ENCODE measurements at places on chromosomes 2 and 18. TPM values are rescaled to one million over a fixed set of nuclear protein-coding genes. Genes with fewer than 3 reads are reported as not detected.

- DNase-seq = no peak
These were observed 165.4 kb upstream of the SPOPL start for GRCh38 chr2:138336146-138336545.

Gene FBXO36
- total RNA-seq = 3.2 TPM

DNA sequence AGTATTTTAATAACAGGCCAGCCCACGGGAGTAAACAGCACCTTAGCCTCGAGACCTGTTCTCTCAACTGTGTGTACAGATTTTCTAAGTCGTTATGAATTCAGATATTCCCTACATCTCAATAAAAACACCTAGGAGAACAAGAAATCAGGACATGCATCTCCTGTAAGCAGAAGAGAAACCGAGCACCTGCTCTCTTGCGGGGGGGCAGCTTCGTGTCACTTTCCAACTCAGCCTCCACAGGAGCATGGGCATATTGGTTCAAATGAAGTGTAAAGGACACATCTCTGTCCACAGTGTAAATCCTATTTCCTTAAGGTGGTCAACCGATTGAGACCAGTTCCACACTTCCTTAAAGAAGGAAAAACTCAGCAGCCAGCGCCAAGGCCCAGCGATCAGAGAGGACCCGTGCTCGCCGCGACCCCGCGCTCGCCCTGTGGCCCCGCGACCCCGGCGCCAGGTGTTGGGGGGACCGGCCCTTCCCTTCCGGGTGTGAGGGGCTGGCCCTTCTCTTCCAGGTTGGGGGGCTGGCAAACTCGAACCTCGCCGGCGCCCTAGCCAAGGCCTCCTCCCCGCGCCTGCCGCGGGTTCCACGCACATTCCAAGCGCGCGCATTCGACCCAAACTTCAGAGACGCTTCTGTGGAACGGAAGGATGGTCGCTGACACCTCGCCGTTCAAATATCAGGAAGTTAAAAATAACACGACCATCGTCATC, 652 bp downstream of the SH3YL1 start:
- DNase-seq = no peak

DNA sequence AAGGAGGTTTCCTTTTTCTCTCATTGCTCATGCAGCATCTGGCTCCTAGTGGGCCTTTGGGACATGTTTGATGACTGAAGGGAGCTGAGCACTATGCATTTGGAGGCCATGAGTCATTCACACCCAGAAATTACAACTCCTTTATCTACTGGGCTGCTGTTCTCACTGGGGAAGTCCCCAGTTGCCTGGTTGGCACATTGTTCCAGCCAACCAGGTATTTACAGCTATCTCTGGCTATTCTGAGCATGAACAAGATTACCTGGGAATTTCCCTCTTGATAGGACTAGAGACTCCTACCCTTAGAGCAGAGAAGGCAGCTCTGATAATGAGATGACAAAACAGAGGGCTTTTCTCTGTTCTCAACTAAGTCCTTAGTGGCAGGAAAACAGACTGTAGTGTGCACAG, 206.5 kb downstream of the SETBP1 start:
- no peak for DNase-seq

DNA sequence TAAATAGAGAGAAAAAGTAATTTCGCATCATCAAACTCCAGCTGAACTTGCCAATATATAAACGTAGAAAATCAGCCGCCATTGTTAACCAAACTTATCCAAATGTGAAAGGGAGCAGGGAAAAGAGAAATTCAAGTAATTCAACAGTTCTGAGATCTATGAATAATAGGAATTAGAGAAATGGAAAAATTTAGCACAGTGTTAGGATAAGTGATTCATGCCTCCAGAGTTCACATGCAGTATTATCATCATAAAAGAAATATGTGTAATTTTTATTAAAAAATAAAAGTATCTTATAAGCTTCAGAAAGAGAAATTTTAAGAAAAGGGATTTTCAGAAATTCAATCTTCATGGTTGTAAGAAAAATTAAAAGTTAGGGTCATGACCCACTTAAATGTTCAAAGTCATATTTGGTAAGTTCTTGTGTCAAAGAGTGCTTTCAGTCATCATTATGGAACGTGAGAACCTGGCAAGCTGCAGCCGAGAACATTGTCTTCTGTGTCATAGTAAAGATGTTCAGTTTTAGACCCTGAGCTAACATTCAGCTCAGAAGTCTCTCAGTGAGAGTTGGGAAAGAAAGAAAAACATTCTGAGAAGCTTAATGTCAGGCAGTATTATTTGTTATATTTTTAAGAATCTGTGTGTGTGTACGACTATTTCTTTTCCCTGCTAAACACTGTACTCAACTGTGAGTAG, 414.3 kb upstream of the RGPD4 start:
- no peak for DNase-seq

Gene KIF1A
- 5.2 TPM for total RNA-seq

- no peak for DNase-seq
These were observed 22.1 kb downstream of the IL1F10 start for GRCh38 chr2:113089916-113090315.

GRCh38 chr2:31785876-31786275, 205.1 kb upstream of the SRD5A2 start:
- no peak for DNase-seq

DNA sequence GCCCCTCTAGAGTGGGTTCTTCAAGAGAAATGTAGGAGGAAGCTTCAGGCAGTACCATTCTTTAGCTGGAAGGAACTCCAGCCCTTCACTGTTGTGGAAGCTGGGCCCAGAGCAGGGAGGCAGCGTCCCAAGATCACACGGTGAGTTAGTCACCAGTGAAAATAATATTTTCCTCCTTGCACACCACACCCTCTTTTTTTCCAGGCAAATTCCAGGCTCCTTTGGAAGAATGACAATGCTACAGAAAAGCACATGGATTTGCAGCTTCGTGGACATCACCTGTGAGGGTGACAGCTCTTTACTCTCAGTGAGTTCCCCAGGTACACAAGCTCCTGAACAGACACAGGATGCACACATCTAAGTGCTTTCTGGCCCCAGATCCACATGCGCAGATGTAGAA, 157.1 kb downstream of the COL6A3 start:
- no peak for DNase-seq

Gene CCDC121
- 11.1 TPM for total RNA-seq

DNA sequence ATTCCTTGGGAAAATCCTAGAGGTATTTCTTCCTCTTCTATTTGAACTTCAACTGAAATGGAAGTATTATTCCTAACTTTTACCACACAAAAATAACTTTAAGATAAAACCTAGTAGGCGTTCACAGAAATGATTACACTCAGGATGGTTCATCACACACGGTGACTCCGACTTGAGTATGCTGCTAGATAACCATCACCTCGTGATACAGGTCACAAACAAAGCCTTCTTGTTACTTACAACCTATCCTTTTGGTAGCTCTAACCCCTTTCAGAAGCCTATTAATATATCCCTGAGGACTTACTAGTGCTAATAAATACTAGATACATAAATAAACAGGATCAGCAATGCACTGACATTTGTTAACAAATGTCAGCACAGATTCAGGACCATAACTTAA, 101.0 kb upstream of the DNER start:
- no peak for DNase-seq

- no peak for DNase-seq
These were observed 766 bp downstream of the CCDC85A start for GRCh38 chr2:56184500-56185011.

DNA sequence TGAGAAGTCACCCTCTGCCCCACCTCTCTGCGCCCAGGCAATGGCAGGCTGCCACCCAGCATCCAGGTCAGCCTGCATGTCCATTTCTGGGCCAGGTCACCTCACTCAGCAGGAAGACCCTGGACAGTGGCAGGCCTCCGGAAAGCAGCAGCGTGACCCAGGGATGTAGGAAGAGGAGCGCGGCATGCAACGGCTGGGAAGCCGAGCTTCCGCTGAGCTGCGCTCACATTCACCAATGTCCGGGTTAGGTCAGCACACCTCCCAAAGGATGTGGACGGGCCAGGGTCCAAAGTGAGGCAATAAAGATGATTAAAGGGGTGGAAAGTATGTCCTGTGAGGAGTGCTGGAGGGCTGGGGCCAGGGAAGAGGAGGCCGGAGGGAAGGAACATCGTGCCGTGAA, 174.5 kb downstream of the CTIF start:
- no peak for DNase-seq

Gene ADAM23
- total RNA-seq = 7.4 TPM

DNA sequence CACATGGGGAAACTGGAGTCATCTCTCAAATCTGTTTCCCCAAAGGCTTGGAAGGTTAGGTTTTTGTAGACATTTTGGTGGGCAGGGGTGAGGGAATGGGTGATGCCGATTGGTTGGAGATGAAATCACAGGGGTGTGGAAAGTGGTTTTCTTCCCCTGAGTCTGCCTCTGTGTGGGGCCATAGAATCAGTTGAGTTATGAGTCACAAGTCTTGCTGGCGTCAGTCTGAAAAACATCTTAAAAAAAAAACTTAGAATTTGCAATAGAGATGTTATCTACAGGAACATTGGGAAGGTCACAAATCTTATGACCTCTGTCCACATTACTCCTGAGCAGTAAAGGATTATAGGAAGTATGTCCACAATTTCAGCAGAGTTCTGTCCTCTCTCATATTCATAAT, 314.6 kb downstream of the CNTNAP5 start:
- no peak for DNase-seq

DNA sequence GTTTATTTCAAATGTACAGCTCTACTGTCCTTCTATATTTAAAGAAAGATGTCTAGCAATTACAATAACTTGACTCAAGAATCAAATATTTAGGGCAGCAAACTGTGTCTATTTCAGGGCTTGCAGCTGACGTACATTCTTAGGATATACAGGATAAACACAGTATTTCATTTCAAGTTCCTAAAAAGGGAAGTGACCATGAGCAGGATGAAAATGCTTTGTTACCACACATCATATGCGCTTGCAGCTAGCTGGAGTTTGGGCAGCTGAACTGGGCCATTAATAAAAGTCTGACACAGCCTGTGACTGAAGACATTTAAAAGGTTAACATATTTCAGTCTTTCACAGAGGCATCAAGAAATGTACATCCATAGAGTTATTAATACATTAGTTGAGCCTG, 264.6 kb upstream of the TRIB2 start:
- DNase-seq = no peak

Gene CREG2
- 0.63 TPM for total RNA-seq

Gene RAD51AP2
- total RNA-seq = 0.26 TPM

GRCh38 chr2:38322224-38322914, 54.7 kb downstream of the ATL2 start:
- DNase-seq = no peak

Gene COL3A1
- 20,765 TPM for total RNA-seq

DNA sequence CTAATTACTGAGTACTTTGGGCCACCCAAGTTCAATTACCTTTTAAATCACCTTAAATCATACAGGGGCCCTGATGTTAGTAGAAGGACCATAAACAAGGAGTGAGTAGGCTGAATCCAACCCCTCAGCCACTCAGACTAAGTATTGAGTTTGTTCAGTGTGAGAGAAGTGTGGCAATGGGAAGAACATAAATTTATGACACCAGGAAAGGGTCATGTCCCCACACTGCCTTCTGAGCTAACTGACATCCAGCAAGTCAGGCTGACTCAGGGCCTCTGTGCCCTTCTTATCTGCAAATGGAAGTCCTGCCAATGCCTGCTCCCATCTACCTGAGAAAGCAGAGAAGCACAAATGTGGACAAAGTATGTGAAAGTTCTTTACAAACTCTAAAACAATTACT, 12.9 kb downstream of the PLEKHM3 start:
- DNase-seq = no peak

Gene TYW5
- 22.4 TPM for total RNA-seq

GRCh38 chr2:14756122-14756541, 123.6 kb downstream of the LRATD1 start:
- no peak for DNase-seq

- DNase-seq = no peak
These were observed 143.5 kb downstream of the PKP4 start for GRCh38 chr2:158600155-158600802.

Data from urinary bladder (tissue), 4 donors.